ENCODE measurements at places on chromosomes 7 and 10. TPM values are rescaled to one million over a fixed set of nuclear protein-coding genes. Genes with fewer than 3 reads are reported as not detected.

The FAM25A gene
- total RNA-seq: not detected

The ASB4 gene
- total RNA-seq: 7.0 TPM

The GPR146 gene
- 13.1 TPM for total RNA-seq

The EPHA1 gene
- 11.1 TPM for total RNA-seq

The ZNF487 gene
- total RNA-seq: 11.3 TPM

The MMD2 gene
- not detected for total RNA-seq

The PMS2 gene
- total RNA-seq: 20.1 TPM

The OIT3 gene
- total RNA-seq: 2.4 TPM

The ZNF425 gene
- total RNA-seq: 4.6 TPM

The CYP2C19 gene
- total RNA-seq: 0.18 TPM

The SPDYE5 gene
- total RNA-seq: not detected

The SP8 gene
- not detected for total RNA-seq

The PRSS37 gene
- not detected for total RNA-seq

The LRIT1 gene
- not detected for total RNA-seq

The CALD1 gene
- 167 TPM for total RNA-seq

The AGBL3 gene
- total RNA-seq: 2.9 TPM

The GNGT1 gene
- not detected for total RNA-seq

The RARRES2 gene
- total RNA-seq: 68.7 TPM

The CDK5 gene
- 13.3 TPM for total RNA-seq

The PRLHR gene
- not detected for total RNA-seq

The LOXL4 gene
- 5.0 TPM for total RNA-seq

The NUTM2B gene
- total RNA-seq: 0.23 TPM

The SERPINE1 gene
- total RNA-seq: 3.4 TPM

The TFPI2 gene
- 9.8 TPM for total RNA-seq

The CFAP43 gene
- 12.3 TPM for total RNA-seq

The ETV1 gene
- 21.3 TPM for total RNA-seq

The ANKRD22 gene
- total RNA-seq: 0.64 TPM

The FGFR2 gene
- 120 TPM for total RNA-seq

The HOXA11 gene
- total RNA-seq: 25.5 TPM

The ZNF32 gene
- 33.7 TPM for total RNA-seq

The FEZF1 gene
- total RNA-seq: not detected

The CALML3 gene
- not detected for total RNA-seq

The HTRA1 gene
- total RNA-seq: 73.6 TPM

The LRRD1 gene
- total RNA-seq: 0.82 TPM

The KCNH2 gene
- total RNA-seq: 14.4 TPM

The C10orf105 gene
- 0.06 TPM for total RNA-seq

The PKD2L1 gene
- not detected for total RNA-seq

The FAM25C gene
- not detected for total RNA-seq

The HOXA5 gene
- total RNA-seq: 42.4 TPM

The EBLN1 gene
- total RNA-seq: not detected

The CRTAC1 gene
- 14.3 TPM for total RNA-seq

The LRRC18 gene
- 0.23 TPM for total RNA-seq

The FAM131B gene
- 1.9 TPM for total RNA-seq

The KNDC1 gene
- 8.3 TPM for total RNA-seq

The FFAR4 gene
- 0.23 TPM for total RNA-seq

The CCDC3 gene
- total RNA-seq: 9.2 TPM

The SPDYE16 gene
- total RNA-seq: 0.53 TPM

The MEOX2 gene
- total RNA-seq: 8.3 TPM

The PAOX gene
- total RNA-seq: 7.6 TPM

The EGR2 gene
- total RNA-seq: 0.76 TPM

The ZNF138 gene
- total RNA-seq: 12.6 TPM

The TMEM130 gene
- total RNA-seq: 10.2 TPM
